ENCODE measurements at places on chromosomes 13 and 19.

GRCh38 chr19:18487576-18488402 is 34.1 kb downstream of the ELL start:
- no peak overlapping the region for H3K27ac ChIP-seq
- H3K27me3 ChIP-seq = no peaks in the 10 kb centered on the region
- no peak for DNase-seq
- no peak overlapping the region for H3K4me3 ChIP-seq
- H3K4me1 ChIP-seq = no peaks in the 10 kb centered on the region

DNA sequence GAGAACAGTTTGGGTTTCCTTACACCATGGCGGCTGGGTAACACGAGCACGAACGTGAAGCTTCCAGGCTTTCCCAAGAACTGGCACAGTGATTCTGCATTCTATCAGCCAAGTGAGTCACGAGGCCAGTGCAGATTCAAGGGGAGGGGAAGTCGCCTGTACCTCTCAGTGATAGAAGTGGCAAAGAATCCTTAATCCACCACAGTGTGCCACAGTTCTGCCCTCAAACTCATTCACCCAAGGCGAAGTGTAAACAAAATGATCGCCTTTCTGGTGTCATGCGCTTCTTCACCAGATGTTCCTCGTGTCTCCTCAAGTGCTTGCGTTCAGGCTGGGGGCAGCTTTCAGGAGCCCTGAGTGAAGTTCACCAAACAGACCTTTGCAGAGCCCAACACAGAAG is 24.9 kb upstream of the AMER2 start:
- H3K4me3 ChIP-seq = no peak overlapping the region
- H3K27me3 ChIP-seq = no peaks in the 10 kb centered on the region
- no peaks in the 10 kb centered on the region for H3K4me1 ChIP-seq
- H3K36me3 ChIP-seq = no peaks in the 10 kb centered on the region

DNA sequence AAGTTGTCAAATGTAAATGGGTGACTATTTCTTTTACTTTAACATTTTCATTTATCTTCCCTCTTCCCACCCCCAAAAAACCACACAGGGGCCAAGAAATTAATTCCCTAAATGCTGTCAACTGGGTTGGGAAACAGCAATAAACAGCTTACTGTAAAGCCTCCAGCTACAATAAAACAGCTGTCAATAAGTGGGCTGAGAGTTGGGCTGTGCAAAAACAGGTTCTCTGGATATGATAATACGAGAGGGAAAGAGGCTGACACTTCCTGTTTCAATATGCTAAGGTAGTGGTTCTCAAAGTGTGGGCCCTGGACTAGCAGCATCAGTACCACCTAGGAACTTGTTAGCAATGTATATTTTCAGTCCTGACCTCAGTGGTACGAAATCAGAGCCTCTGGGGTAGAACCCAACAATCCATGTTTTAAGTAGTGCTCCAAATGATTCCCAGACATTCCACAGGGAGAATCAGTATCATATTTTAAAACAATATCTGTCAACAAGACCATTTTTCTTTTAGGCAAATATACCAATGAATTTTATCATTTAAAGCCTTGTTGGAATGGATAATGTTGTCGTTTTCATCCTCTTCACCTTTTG is 8.4 kb downstream of the PCDH9 start:
- no peak overlapping the region for H3K27ac ChIP-seq
- H3K36me3 ChIP-seq = no peaks in the 10 kb centered on the region
- peaks cover 12% of the 10 kb centered on the region for H3K4me1 ChIP-seq
- no peak for DNase-seq
- H3K4me3 ChIP-seq = no peak overlapping the region

DNA sequence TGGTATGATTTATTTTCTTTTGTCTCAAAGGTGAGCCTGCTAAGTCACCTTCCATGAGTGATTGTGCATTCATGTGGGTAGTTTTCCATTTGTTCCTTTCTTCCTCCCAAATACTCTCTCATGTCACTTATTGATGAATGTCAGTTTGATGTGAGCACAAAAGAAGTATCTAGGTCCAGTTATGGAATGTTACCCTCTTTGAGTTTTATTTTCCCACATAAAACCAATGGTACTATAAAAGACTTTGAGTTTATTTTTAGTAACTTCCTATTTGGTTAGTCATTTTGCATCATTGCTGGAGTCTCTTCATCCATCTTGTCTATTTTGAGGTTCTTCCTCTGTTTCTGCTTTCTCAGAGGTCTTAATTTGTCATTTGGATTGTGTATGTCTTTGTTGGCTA is 321.3 kb downstream of the GPC6 start:
- H3K4me3 ChIP-seq = no peak overlapping the region
- H3K27me3 ChIP-seq = no peaks in the 10 kb centered on the region
- no peak overlapping the region for H3K27ac ChIP-seq
- H3K4me1 ChIP-seq = peaks cover 9% of the 10 kb centered on the region
- H3K36me3 ChIP-seq = no peaks in the 10 kb centered on the region

- H3K4me1 ChIP-seq = no peaks in the 10 kb centered on the region
- H3K4me3 ChIP-seq = no peak overlapping the region
- H3K27me3 ChIP-seq = no peaks in the 10 kb centered on the region
- no peaks in the 10 kb centered on the region for H3K36me3 ChIP-seq
Observed at GRCh38 chr19:38592940-38593339, 24.8 kb downstream of the MAP4K1 start.

DNA sequence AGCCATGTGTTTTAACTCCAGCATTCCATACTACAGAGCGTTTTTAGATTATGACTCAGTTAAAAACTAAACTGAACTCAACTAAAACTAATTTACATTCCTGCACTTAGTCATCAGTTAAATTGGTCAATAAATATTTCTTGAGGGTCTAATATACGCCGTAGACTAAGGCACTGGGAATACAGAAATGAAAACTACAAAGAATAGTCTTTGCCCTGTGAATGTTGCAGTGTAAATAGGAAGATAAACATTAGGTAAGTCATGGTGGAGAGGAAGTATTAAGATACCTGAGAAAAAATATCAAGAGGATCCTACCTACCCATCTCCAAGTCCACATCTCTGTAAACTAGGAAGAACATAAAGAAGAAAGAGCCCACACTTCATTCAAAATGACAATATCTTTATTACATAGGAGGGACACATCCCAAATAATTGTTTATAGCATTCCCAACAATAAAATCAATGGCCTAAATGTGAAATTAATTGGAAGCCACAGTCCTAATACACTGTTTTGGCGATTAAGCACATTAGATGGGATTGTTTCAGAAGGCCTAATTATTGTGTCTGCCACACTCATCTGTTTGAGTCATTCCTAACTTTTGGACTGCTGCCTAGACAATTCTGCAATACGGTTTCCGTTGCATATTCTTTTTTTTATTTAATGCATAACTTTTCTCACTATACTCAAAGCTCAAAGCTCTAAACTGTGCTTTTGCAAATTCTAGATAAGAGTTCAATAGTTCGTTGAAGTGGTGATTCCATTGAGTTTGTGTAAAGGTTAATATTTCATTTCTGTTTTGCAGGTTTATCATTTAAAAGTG is 52.9 kb downstream of the MBNL2 start:
- no peaks in the 10 kb centered on the region for H3K4me1 ChIP-seq
- DNase-seq = no peak
- H3K4me3 ChIP-seq = no peak overlapping the region
- peaks cover 4% of the 10 kb centered on the region for H3K36me3 ChIP-seq
- H3K27me3 ChIP-seq = no peaks in the 10 kb centered on the region

DNA sequence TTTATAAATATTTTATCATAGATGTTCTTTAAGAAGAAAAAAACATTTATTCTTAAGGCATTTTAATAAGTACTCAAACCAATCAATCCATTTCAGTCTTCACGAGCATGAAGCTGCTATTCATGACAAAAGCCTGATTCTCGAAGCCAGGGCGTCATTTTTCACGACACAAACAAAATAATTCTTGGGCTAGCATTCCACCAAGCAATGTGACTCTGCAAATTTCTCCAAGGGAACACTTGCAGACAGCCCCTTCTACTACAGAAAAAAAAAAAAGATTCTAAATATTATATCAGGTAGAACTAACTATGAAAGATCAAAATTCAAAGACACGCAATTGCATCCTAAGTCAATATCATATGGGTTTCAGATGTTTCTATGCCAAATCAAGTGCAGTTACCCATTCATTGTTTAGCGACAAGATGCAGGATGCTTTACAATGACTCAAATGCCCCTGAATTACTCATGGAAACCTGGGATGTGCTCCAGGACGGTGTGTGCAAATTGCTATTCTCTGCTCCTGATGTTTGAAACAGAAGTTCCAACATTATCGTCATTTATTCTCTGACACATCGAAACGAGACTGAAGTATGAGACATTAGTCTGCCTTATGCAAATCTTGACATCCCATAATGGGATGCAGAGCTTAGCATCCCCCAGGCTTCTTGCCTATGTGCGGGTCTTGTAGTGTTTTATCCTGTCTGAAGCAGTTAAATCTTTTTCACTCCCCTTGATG is 517.7 kb downstream of the MYO16 start:
- no peak overlapping the region for H3K27ac ChIP-seq
- no peak overlapping the region for H3K4me3 ChIP-seq
- H3K36me3 ChIP-seq = no peaks in the 10 kb centered on the region
- DNase-seq = no peak
- H3K27me3 ChIP-seq = no peaks in the 10 kb centered on the region

- no peak overlapping the region for H3K27ac ChIP-seq
- H3K4me1 ChIP-seq = no peaks in the 10 kb centered on the region
Observed at GRCh38 chr19:6865849-6866248, 21.5 kb upstream of the ADGRE1 start.

- no peaks in the 10 kb centered on the region for H3K4me1 ChIP-seq
- DNase-seq = peak; percentile 6
- no peak overlapping the region for H3K27ac ChIP-seq
- no peaks in the 10 kb centered on the region for H3K36me3 ChIP-seq
- H3K27me3 ChIP-seq = no peaks in the 10 kb centered on the region
- no peak overlapping the region for H3K4me3 ChIP-seq
Observed at GRCh38 chr19:35395382-35396199, 24.7 kb downstream of the GPR42 start.

All from neural progenitor cell (in vitro differentiated cells).